ENCODE measurements at places on chromosomes 13 and 19.

DNA sequence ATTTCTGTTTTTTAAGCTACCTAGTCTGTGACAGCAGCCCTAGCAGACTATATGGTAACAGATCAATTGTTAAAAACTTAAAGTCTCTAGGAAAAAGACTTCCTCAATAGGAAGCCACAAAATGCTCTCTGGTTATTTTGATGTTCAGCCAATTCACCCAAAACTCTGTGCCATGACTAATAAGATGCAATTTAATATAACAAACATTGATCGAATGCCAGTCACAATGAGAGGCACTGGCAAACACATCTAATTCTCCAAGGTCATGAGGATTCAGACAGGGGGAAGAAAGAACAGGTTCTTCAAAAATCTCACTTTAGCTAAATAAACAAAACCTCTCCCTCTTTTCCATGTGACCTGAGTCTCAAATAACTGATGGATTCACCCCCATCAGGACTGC, 107.5 kb downstream of the SUCLA2 start:
- DNase-seq: no peak

GRCh38 chr13:100129605-100130004, 40.7 kb downstream of the PCCA start:
- DNase-seq: no peak

- DNase-seq: no peak
These were observed 24.4 kb upstream of the URAD start for GRCh38 chr13:28012896-28013295.

GRCh38 chr13:77740097-77740735, 42.7 kb downstream of the SLAIN1 start:
- no peak for DNase-seq

- peak; percentile 80 for DNase-seq
These were observed 3.8 kb upstream of the ZNF626 start for GRCh38 chr19:20664901-20665781.

DNA sequence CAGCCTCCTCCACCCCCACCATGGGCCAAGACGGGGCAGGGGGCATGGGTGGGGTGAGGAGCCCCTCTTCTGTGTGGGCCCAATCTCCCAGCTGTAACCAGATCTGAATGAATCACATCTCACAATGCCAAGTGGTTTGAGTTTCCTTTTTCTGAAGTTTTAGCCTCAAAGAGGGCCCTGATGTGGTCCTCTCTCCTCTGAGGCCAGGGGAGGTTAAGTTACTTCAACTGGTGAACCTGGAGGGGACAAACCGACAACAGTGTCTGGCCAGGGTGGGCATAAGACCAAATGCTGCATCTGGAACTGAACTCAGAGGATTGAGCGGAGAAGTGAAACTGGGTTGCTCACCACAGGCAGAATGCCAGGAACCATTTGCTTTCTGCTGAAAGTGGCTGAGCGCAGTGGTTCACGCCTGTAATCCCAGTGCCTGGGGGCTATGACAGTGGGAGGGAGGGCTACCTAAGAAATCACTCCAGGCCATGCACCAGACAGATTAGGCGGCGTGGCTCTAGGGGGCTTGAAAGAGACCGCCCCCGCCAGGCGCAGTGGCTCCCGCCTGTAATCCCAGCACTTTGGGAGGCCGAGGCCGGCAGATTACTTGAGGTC, 15.4 kb upstream of the IRGC start:
- DNase-seq: no peak

- no peak for DNase-seq
These were observed 310.2 kb downstream of the ZNF536 start for GRCh38 chr19:30682146-30682998.

DNA sequence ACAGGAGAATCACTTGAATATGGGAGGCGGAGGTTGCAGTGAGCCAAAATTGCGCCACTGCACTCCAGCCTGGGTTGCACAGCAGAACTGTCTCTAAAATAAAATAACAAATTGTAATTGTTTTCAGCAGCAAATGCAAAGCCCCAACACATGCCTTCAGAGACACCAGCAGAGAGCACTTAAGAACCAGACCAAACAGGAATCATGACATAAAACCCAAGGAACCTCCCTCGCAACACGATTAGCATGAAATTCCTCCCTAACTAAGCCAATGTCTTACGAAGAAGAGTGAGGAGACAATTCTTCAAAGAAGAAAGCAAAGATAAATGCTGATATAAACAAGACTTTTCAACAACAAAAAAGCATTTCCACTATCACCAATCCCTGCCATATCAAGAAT, 40.1 kb downstream of the PSPC1 start:
- no peak for DNase-seq

DNA sequence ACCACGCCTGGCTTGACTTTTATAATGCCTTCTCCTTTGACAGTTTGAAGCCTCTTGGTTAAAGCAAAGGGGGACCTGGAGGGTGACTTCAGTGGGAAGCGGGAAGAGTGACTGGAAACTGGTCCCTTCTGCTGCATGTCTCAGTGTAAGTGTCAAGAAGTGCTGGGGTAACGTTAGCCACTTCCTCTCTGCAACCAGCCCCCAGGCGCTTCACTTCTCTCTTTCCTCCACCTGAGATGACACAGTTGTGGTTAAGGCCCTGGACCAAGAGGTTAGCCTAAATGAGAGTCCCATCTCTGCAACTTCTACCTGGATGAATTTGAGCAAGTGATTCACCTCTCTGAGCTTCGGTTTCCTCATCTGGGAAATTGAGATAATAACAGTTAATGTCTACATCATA, 16.3 kb downstream of the LEUTX start:
- no peak for DNase-seq

DNA sequence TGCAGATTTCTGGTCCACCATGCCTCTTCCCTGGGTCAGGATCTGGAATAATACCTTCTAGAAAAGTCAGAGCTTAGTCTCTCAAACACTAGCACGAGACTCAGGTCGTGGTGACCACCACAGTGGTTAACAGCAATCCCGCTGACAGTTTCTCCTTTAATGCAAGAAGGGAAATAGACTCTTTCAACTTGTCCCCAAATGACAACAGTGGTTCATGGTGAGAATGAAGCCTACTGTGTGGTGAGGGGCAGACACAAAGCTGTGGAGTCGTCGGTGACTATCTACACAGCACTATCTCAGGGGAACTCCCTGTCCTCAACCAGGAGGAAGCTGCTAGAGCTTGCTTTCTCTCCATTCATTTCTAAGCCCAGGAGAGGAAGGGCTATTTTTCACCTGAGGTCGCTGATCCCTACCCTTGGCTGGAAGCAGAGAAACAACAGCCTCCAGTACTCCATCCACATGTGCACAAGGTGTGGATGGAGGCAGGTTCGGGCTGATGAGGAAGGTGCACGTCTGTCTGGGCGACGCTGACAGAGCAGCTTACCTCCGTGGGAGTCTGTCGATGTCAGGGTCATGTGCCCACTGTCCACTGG, 72.4 kb downstream of the STK24 start:
- no peak for DNase-seq

- DNase-seq: peak; percentile 58
These were observed 20.4 kb downstream of the LMTK3 start for GRCh38 chr19:48490981-48491792.

DNA sequence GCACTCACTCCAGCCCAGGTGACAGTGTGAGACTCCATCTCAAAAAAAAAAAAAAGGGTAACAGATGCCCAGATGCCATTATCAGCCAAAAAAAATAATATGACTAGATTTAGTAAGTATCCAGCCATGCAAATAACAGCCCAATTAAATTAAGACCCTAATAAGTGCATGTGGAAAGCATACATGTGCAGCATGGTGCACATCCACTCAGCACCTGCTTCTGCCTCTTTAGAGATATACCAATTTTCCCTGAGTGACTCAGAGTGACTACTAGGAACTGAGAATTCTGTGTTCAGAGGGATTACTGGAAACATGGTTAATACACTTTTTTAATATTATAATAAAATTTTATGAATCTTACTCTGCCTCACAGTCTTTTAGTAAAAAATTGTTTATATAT, 29.8 kb upstream of the ZNF675 start:
- peak; percentile 1 for DNase-seq

DNA sequence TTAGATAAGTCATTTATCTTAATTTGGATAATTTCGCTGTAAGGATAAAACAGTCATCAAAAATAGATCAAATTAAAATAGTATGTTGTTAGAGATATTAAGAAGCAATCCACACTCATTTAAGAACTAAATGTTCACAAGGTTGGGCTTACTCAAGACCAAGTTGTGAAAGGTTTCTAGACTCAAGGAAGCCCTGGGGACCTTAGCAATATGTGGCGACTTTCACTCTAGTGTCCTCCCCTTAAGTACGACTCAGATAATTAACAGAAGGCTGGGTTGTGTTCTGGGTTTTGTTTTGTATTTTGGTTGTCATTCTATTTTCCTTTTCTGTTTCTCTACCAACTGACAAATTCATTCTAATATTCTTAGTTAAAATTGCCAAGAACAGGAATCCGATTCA, 1008.0 kb downstream of the PCDH9 start:
- DNase-seq: no peak

DNA sequence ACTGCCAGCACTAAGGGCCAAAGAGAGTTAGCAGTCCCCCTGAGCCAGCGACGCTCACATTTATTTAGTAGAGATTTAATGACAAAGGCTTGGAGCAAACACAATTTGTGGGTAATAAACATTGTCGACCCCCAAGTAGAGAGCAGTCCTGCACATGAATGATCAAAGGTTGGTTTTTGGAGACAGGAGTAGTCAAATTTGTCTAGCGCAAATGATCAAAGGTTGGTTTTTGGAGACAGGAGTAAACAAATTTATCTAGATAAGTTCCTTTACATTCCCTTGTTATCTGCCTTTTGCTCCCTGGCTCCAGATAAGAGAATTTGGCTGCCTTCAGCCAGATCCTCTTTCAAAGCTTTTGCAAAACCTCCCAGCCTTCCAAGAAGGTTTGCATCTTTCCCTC, 26.9 kb downstream of the METTL21C start:
- no peak for DNase-seq

DNA sequence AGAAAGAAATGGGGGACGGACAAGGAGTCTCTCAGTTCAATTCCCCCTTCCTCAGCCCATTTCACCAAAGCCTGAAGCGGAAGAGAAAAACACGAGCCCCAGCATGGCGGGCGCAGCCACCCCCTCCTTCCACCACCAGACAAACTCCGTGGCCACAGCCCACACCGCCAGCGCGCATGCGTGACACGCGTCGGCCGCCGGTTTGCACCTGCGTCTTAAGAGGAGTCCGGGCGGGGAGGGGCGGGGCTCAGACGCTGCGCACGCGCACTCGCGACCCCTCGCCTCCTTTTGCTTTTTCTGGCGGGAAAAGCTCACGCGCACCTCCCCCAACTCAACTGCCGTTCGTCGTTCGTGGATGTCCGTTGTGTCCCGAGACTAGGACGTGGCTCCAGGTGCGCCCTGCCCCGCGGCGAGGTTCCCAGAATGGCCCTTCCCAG, at the start of gene KASH5:
KASH5 (plus strand) TSS at position 314 of the 437 bp plus-strand sequence. CDS start 2,635 bp downstream, outside the sequence.
- DNase-seq: peak; percentile 88

DNA sequence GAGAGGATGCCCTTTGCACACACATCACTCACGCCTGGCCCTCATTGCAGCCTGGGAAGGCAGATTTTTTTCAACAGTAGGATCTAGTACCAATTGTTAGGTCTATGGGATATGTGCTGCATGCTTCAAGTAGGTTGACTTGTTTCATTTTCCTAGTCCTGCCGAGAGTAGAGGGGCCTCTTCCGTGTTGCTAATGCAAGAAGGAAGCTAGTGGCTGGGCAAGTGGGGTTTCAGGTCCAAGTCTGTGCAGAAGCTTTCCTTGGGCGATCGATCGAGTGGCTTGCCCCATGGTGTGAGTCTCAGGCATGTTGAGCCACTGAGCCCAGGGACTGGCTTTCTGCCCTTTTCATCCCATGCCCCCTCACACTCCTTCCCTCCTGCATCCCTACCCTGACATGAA, 13.7 kb downstream of the ILF3 start:
- no peak for DNase-seq

- DNase-seq: no peak
These were observed 6.7 kb downstream of the TNFSF11 start for GRCh38 chr13:42580644-42581043.

- DNase-seq: peak; percentile 21
These were observed 1.4 kb downstream of the LIG4 start for GRCh38 chr13:108213946-108214345.

GRCh38 chr13:112963641-112964040, 5.4 kb upstream of the MCF2L start:
- no peak for DNase-seq

- no peak for DNase-seq
These were observed 207.4 kb downstream of the ATP8A2 start for GRCh38 chr13:25579221-25579620.

- DNase-seq: no peak
These were observed 23.3 kb upstream of the RNF113B start for GRCh38 chr13:98200211-98200878.

DNA sequence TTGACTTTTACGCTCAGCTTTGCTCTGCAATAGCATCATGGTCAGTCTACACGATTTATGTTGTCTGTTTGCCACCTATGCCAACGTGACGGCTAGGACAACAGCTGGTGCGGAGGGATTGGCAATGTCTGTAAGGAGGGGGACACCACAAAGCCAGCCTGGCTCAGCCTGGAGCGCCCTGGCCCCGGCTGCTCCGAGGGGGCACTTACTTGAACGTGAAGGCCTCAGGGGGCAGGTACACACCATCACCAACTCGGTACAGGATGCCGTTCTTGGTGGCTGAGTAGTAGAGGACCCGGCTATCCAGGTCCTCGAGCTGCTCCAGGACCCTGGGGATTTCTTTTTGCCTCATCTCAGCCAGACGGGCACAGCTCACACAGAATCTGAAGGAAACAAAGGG, 26.4 kb upstream of the EIF3G start:
- DNase-seq: no peak

DNA sequence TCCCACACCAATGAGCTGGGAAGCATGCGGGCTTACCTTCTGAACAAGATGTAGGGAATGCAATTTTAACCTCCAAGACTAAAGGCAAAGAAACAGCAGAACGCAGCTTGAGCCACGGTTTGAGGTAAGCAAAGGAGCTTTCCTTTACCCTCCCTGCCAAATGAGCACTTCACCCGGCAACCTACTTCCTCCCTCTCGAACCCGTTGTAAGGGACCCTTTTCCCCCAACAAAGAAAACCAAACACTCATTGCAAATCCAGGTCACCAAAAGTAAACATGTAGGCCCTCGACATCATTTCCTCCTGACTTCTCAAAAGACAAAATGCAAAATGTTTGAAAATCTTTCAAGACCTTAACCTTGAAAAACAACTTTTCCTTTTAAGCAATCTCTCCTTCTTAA, 65.3 kb downstream of the ABCC4 start:
- peak; percentile 38 for DNase-seq

- DNase-seq: peak; percentile 31
These were observed 23.2 kb downstream of the RFX2 start for GRCh38 chr19:6087074-6087571.

GRCh38 chr19:35911790-35912189, 3.7 kb upstream of the TYROBP start:
- peak; percentile 67 for DNase-seq

- no peak for DNase-seq
These were observed 1094.3 kb downstream of the EFNB2 start for GRCh38 chr13:105441051-105441750.

DNA sequence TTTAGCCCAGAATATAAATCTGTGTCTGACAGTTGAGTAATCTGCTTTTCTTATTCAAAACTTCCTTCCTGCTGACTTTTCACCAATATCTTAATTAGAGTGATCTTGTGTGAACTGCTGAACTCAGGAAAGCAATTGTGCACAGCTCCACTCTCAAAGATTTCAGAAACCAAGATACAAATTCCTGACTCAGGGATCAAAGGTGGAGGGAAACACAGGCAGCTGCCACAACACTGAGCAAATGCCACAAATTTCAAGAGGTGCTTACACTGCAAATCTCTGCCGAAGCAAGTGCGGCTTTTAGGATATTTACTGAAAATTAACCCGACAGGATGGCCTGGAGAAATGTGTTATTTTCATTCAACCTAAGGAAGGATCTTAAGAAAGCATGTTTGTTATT, 111.4 kb downstream of the STOML3 start:
- no peak for DNase-seq
